ENCODE measurements at places on chromosomes 5 and 9.

DNA sequence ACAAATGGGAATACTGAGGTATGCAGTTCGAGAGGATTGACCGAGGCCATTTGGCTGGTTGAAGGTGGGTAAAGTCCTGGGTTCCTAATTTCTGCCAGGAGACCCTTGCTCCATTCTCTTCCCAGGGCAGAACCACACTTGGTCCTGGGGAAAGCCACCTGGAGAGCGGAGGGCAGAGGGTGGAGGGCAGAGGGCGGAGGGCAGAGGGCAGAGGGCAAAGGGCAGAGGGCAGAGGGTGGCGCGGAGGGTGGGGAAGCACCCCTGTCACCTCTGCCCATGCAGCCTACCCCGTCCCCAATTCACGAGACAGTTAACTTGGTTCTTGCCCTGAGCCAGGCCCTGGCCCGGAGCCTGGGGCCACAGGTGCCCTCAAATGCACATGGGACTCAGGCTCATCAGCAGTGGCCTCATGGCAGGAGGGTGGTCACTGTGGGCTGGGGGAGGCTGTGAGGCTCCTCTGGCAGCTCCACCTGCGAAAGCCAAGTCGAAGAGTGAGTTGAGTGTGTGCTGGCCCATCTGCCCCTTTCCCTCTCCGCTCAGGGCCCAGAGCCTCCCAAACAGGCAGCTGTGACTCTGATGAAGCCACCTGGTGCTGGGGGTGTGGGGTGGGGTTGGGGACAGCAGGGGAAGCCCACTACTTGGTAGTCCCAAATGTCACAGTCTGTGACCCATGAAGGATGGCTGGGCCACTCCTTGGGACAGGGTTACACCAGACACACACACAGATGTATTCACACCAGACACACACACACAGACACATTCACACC, 28.0 kb upstream of the FCN1 start:
- DNase-seq: no peak

DNA sequence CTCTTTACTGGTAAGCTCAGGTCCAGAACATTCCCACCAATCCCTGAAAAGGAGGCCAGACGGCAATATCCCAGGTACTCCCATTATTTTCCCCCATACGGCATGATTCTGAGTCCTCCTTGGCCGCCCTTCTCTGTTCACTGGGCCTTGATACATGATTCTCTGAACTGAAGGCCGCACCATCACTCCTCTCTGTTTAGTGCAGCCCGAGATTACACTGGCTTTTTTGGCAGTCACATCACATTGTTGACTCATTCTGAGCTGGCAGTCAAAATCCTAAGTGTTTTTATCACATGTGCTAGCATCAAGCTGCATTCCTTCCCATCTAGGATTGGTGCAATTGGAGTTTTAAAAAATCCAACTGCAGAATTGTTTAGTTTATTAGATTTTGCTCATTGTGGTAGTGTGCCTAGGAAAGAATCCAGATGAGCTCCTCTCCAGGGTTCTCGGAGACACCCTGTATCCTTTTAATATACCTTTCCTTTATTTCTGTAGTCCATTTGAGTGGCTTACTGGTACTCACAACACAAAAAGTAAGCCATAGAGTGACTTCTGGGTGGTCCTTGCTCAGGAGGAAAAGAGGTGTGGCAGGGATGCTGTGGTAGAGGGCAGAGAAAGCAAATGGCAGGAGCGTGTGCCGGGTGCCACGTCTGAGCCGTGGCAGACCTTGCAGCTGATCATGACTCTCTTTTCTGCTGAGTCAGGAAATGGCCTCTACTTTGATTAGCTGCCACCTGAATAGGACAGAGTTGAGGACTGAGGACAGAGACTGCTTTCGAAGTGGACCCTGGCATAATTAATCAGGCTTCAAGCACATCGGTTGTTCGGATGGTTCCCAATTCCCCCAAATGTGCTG, 121.1 kb upstream of the IL12B start:
- DNase-seq: no peak

DNA sequence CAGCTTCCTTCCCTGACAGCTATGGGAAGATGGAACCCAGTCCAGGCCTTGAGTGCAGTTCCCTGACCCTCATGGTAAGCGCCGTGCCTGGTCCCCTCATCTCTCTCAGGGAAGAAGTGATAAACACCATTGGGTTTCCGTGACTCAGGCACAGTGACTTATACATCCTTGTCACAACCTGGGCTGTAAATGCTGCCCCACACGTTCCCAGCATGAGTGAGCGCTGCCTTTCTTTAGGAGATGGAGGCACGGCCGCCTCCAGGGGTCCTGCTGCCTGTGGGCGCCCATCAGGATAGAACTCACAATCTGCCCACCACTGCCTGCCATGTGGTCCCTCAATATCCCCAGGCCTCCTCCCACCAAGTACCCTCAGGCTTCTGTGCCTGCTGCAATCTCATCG, 8.3 kb upstream of the NKD2 start:
- DNase-seq: no peak

- no peak for DNase-seq
Measured at GRCh38 chr9:133590231-133590855, 18.8 kb downstream of the FAM163B start.

- DNase-seq: no peak
Measured at GRCh38 chr9:8012986-8013385, 213.4 kb upstream of the DMAC1 start.

GRCh38 chr9:4585135-4585534, 77.0 kb upstream of the PLPP6 start:
- DNase-seq: no peak

DNA sequence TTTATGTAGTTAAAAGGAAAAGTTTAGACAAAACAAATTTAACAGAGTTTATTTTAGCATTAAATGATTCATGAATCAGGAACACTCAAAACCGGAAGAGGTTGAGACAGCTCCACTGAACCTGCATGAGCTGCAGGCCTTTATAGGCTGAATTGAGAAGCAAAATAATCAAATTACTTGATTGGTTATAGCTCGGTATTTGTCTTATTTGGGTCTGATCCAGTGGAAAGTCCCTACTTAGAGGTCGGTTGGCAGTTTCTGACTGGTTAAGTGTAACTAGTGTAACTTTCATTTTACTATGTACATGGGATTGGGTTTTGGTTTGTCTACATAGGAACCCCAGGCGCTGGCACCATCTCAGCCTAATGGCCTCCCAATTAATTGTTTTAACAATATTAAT, 74.1 kb upstream of the PIK3R1 start:
- DNase-seq: peak; percentile 18

DNA sequence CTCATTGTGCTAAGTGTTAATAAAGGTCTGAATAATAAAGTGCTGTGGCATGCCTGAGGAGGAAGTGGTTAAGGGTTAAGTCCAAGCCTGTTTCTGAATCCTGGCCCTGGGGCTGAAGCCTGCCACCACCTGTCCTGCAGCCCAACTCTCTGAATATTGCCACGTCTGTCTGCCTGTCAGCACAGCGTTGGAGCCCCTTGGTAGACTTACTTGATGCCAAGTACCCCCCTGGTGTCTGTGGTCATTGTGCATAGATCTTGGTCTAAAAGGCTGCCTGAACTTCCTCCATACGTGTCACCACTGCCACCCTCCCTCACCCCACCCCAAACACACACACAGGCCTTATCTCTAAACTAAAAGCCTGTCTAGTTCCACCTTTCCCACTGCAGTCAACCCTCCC, 35.4 kb upstream of the SLC2A8 start:
- DNase-seq: no peak

GRCh38 chr9:21395778-21396717, 10.8 kb upstream of the IFNA2 start:
- DNase-seq: peak; percentile 45

DNA sequence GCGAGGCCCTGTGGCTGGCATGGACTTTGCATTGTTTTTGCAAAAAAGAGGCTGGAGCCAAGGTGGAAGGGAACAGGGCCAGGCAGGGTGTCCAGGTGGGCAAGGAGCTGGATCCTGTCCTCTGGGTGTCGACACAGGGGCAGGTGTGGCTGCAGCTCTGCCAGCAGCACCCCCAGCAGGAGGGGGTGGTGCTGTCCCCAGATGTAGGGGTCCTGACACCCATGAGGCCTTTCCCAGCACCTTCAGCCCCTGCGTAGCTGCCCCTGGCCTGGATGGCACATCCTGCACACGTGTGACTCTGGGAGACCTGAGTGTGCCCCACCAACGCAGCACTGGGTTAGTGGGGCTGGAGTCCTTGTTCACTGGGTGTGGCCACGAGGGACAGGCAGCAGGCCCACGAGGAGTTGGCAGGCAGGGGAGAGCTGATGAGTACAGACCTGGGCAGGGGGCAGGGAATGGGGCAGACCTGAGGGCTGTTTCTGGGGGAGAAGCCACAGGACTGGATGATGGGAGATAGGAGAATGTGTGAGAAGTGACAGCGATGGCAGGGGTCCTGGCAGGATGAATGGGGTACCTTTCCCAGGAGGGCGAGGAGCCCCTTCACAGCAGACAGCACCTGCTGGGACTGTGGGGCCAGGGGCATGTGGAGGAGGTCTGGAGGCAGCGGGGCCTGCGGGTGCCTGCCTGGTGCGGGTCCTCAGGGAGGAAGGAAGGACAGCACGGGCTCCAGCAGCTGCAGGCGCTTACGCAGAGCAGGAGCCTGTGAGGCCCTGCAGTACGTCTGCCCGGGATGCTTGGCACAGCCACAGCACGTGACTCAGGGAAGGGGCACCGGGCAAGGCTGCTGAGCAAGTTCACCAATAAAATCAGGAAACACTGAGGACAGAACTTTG, 3.6 kb upstream of the RASGEF1C start:
- DNase-seq: peak; percentile 40

GRCh38 chr5:9681706-9682105, 51.6 kb upstream of the TAS2R1 start:
- no peak for DNase-seq

- DNase-seq: peak; percentile 12
Measured at GRCh38 chr5:73387601-73388305, 60.8 kb downstream of the FOXD1 start.

Data from endothelial cell of umbilical vein (primary cell).